Esophagus muscularis mucosa (tissue), 4 donors: ENCODE measurements at places on chromosomes 12 and 14.

DNA sequence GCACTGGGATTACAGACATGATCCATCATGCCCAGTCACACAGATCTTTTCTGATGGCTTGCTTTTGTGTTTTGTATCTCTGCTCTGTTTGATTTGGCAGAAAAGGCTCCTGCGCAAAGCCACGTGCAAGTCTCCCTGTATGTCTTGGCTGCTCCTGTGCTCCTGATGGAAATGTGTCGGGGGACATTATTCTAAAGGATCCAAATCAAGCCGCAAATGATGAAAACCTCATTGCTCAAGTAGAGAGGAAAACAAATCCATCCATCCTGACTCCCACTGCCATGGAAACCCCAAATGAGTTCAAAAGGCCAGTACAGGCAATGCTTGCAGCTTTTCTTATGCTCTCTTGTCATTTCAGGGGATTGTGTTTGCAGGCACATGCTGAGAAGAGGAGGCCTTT is 93.8 kb downstream of the NDUFA12 start:
- no peak for DNase-seq

DNA sequence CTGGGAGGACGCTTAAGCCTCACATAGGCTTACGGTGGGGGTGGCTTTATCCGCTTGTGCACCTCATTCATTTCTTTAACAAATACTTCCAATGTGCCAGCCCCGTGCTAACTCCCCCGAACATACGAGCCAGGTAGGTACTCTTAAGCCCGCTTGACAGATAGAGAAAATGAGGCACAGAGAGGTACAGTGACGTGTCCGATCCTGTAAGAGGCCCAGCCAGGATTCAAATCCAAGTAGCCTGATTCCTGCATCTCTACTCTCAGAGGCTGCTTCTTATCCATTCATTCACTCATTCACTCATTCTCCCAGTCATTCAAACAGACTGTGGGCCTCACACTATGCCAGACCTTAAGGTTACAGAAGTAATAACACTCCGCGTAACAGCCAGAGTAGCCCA is 477 bp downstream of the OAS3 start:
- DNase-seq, result no peak

DNA sequence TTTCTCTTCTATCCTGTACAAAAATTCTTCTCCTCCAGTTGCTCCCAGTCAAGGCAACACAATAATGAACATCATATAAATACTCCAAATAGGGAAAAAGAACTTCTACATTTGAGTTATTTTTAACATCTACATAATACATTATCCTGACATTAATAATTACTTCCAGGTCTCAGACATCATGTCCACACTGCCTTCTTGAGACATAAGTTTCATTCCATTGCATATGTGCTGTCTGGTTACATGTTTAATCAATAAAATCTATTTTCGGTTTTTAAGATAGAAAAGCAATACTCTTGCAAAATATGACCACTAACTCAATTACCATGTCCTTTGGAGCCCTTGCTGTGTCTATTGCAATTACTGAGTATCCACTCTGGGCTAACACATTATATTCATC is 881.9 kb downstream of the GALC start:
- DNase-seq, result no peak

GRCh38 chr14:22847661-22848341 is 11.4 kb downstream of the MMP14 start:
- DNase-seq, result no peak

DNA sequence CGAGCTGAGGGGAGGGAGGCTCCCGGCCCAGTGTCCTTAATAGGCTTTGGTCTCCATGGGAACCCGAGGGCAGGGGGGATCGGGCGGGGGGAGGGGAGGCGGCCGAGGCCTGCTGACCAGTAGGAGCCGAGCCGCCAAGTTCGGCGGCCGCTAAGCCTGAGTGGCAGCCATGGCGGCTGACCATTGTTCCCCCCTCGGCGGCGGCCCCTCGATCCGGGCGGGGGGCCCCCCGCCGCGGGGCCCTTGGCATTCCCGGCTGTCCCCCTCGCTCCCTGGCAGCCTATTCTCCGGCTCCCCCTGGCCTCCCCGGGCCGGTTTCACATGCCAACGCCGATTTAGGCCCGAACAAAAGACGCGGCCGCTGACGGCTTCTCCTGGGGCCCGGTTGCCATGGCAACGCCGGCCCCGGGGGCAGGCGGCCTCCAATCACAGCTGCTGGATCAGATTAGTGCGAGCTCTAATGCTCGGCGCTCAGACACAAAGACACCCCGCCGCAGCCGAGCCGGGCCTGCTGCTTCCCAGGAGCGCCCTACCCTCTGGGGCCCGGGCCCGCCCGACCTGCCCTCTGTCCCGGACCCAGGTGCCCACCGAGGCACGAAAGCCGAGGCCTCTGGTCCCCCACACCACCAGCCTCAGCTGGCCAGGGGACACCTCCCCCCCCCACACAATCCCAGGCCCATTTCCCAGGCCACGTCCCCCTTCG is 7.3 kb downstream of the MSI1 start:
- DNase-seq, result no peak

- no peak for DNase-seq
Observed at GRCh38 chr12:90124289-90124688, 415.7 kb upstream of the ATP2B1 start.

DNA sequence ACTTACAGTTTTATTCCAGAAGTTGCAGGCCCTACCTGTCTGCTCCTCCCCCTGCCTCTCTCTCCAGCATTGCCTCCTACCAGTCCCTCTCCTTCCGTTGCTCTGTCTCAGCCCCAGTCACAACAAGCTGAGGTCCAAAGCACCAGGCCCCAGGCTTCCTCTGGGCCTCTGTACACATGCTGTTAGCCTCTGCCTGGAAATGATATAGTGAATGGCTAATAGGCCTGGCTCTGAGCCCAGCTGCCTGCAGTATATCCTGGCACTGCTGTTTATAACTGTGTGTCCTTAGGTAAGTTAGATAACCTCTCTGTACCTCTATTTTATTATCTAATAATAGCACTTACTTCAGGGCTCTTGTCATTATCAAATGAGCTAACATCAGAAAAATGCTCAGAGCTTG is 114.9 kb upstream of the PWP1 start:
- no peak for DNase-seq

DNA sequence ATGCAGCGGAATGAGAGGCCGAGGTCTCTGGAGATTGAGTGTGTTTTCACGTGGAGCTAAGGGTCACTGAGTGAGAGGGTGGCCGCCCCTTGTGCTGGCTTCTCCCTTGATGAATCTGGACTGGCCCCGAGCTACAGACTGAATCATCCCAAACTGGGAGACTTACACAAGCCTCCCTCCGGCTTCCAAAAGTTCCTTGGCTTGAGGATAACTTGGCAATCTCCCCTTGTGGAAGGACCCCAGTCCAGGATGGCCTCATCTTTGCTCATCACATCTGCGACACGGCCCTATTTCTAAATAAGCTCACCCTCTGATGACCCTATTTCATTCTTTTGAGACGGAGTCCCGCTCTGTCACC is 41.5 kb upstream of the FBRSL1 start:
- DNase-seq, result no peak

DNA sequence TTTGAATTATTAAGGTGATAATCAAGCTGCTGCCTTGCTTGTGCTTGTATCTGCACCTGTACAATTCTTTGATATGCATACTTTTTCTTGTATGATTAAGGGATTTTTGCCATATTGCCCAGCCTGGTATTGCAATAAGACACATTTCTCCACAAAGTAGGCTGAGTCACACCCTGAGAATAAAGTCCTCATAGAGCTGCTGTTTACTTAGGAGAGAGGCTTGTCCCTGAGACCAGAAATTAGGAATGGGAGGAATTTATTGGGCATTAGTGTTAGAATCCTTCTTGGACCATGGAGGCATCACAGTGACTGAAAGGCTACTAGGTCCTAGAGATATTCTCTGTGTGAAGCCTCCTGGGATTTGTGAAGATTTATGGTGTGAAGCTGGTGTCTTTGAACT is 506.8 kb upstream of the FBXO33 start:
- no peak for DNase-seq
